ENCODE measurements at places on chromosomes 16 and 17. TPM values are rescaled to one million over a fixed set of nuclear protein-coding genes. Genes with fewer than 3 reads are reported as not detected.

- peak; percentile 75 for DNase-seq
Measured at GRCh38 chr17:35082073-35082657, 18.7 kb upstream of the RFFL start.

- no peak for DNase-seq
Measured at GRCh38 chr17:47200325-47200664, 8.9 kb upstream of the MYL4 start.

DNA sequence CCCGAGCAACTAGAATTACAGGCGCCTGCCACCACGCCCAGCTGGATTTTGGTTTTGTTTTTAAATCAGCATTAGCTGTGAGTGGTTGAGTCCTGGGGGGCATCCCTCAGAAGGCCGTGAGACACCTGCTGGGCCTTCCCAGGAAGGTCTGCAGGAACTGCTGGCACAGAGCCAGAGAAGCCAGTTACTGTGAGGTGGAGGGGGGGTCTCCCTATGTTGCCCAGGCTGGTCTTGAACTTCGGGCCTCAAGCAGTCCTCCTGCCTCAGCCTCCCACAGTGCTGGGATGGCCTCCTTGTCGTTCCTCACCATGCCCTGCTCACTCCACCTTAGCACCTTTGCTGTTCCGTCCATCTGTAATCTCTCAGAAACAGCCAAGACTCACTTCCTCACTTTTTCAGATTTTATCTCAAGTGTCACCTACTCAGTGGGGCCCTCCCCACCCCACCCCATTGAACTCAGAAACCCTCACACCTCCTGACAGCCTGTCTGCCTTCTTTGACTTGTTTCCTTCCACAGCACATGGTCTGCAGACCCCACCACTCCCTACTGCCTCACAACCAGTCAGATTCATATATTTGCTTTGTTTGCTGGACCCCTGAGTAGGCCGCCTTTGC lies 62.3 kb downstream of the WSB1 start:
- no peak for DNase-seq

Gene PLCG2
- total RNA-seq = 0.09 TPM

Gene PRDM7
- not detected for total RNA-seq

- DNase-seq = no peak
Measured at GRCh38 chr17:46911311-46911710, 11.6 kb upstream of the GOSR2 start.

Gene GPR142
- not detected for total RNA-seq

- DNase-seq = no peak
Measured at GRCh38 chr16:48522041-48522440, 87.9 kb downstream of the N4BP1 start.

- DNase-seq = no peak
Measured at GRCh38 chr16:57087003-57087402, 5.4 kb upstream of the CPNE2 start.

DNA sequence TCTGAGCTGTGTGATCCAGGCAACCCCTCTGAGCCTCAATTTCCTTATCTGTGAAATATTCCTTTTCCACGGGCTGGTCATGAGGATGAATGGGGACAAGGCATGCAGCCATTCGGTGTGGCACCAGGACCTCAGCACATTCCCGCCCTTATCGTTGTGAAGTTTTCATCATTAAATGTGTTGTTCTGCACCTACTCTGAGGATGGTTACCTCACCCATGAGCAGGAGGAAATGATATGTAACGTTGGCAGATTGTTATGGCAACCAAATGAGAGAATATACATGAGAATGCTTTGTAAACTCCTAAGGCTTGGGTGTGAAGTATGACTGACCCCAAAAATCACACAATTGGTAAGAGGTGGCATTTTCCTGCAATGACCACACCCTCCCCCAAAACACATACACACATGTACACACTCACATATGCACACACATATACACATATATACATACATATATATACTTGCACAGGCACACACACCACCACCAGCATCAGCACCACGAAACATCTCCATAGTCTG lies 39.5 kb downstream of the SMARCE1 start:
- DNase-seq = no peak

DNA sequence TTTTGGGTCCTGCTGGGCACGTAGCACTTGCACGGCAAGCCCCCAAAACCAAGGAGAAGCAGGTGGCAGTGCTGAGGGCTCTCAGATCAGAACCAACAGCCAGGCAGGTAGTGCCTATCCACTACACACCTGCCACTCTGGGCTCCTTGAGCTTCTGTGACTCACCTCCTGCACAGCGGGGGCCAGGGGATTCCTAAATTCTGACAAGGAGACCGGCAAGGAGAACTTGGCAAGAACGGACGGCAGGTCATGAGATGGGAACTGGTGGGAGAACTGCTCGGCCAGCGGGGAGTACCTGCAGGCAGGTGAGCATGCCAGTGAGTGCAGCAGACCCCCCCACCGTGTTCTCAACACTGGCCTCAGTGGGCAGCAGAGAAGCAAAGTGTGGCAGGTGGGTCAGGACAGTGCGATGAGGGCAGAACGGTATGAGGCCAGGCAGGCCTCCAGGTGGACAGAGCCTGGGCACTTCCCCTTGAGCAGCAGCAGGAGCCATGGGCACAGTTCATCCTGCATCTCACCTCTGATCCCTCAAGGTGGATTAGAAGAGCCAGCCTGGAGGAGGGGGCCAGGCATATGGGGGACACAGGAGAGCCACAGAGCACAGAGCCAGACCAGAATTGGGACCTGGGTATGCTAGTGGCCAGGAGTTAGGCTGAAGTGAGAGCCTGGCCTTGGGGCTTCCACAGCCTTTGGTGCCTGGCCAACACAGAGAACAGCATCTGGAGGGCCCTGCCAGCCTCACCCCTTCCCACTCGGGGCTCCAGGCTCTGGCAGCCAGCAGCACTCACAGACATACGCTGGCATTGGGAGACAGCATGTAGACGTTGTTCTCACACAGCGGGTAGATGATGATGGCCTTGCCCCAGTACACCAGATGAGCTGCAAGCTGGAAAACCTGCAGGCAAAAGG lies 14.7 kb downstream of the MPG start:
- DNase-seq = no peak

DNA sequence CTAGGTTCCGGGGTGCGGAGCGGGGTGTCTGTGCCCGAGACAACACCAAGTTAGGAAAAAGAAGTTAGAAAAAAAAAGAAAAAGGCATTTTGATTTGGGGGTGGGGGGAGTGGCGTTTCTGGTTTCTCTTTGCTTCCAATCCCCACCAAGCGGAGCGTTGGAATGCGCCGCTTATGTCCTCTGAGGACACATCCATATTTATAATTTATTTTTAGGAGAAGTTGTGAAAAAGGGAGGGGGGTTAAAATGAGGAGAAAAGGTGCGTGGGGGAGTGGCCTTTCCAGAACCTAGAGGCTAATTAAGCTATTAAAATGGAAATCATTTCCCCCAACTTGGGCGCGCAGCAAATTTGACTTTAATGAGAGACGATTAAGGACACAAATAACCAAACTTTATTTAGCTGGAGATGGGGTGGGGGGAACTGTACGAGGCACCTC lies 232.1 kb downstream of the MRTFB start:
- peak; percentile 45 for DNase-seq

DNA sequence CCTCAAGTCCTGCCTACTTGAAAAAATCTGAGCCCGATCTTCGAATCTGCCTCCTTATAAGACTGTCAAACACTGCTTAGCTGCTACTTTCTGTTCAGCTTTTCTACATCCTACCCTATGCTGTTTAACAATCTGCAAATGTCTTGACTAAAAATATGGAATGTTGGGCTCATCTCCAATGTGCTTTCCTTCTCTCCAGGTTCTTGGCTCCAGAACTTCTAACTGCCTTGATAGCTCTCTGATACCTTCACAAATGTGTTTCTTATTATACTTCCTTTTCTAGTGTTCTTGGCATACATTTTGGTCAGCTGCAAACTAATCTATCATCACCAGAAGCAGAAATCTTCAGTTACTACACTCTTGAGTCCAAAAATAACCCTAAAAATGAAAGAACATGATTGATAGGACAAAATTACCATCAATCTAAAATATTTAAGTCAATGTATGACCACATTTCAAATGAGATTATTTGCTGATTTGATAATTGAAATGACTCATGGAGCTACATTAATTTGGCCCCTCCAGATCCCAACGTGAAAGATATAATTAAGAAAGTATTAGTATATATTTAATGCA lies 372.3 kb upstream of the MON1B start:
- DNase-seq = peak; percentile 62

DNA sequence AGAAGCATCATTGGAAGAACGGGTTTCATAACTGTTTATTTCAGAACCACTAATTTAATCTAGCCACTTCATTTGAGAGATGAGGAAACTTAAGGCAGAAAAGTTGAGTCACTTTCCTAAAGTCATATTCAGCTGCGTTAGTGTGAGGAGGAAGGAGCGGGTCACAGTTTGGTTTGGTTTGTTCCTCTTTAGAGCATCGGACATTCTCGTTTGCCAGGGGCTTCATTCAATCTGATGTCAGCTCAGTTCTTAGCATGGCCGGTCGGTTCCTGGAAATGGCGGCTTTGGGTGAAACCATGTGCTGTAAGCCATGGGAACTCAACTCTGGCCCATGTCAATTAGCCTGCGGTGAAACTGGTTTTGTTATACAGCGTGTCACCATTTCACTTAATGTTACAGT lies 186.5 kb downstream of the LGALS9B start:
- no peak for DNase-seq

Gene KRT20
- not detected for total RNA-seq

Gene PNPO
- total RNA-seq = 198 TPM

DNA sequence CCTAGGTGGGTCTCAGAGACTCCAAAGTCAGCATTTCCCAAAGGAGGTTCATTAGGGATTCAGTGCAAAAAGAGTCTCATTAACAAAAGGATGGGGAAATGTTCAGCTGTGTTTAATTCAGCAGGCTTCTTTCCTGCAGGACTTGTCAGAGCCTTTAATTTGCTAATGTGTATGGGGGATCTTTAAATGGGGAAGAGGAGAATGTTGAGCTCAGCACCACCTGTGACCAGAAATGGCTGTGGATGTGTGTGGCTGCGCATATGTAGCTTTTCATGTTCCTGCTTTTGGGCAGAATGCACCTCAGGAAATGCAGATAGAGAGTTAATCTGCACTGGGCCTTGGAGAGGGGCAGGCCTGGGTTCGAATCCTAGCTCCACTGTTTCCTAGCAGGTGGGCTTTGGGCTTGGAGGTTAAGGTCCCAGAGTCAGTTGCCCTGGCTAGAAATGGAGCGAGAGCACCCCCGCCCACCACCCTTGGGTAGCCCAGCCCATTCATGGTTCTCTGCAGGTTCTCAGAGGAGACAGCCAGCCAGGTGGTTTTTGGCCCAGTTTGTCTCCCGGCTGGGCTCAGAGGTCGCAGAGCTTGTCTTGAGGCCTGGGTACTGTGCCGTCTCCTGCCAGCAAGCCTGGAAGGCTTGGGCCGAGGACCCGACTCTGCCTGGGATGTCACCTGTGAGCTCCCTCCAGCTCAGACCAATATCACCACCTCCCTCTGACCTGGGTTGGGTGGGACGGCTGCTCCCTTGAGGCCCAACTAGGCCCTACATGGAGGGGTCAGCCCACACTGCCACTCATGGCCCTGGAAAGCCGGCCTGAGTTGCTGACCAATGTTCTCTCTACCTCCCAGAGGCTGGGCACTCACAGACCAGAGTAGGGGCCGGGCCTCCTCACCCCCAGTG lies 9.3 kb downstream of the ADCY7 start:
- no peak for DNase-seq

DNA sequence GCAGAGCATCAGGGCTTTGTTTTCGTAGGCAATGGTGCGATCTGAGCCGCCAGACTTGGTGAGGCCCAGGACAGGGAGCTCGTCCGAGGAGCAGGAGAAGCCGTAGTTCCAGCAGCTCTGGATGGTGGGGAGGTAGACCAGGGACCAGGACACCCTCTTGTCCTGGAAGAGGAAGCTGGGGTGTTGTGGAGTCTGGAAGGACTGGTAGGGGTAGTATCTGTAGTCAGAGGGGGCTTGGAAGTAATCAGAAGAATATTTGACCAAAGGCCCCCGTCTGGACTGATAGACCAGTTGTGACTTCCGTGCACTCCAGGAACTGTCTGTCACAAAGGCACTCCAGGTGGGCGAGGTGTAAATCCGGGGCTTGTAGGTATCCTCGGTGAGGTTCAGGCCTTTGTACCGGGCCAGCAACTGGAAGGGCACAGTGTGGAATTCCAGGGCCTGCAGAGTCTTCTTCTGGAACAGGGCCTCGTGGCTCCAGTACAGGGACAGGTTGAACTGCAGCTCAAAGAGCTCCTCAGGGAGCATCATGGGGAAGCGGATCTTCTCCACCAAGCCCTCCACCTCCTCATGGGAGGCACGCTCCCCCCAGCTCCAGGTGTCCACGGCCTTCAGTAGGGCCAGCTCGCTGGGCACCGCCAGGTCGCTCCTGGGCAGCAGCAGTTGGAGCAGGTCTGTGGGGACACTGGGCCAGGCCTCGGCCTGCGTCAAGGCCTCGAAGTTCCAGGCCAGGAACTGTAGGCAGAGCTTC lies 7.8 kb downstream of the LGALS3BP start:
- DNase-seq = no peak

DNA sequence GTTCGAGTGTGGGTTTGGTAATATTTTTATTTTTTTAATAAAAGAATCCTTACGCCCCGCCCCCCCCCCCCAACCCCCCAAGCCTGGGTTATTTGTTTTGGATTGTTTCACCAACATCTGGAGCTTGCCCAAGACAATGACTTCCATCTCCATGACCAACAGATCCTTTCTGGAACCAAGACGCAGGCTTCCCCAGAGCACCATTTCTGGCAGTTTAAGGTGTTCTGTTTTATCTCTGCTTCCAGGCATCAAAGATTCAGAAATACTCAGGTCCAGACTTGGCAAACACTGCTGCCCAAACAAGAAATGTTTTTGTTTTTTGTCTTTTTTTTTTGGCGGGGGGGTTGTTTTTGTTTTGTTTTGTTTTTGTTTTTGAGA lies 56.1 kb downstream of the PLXDC1 start:
- DNase-seq = peak; percentile 58
